ENCODE measurements at places on chromosomes 7 and 10.

- no peak for DNase-seq
Observed at GRCh38 chr10:84596585-84596984, 268.2 kb downstream of the CCSER2 start.

DNA sequence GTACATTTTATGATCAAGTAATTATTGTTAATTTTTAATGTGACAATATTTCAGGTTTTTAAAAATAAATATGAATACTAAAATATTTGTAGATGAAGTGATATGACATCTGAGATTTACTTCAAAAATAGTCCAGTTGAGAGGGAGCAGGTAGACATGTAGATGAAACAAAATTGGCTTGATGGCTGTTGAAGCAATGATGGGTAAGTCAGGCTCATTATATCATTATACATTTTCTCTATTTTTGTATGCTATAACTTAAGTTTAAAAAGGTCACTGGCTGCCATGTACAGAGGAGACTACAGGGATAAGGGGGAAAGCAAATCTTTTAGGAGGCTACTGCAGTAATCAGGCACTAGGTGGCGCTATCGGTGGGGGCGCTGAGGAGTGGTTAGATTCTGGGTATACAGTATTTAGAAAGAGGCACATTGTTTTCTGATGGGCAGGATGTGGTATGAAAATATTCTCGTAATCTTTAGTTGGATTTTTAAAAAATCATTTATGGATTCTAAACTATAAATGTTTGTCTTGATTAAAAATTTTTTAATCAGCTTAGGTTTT, 189.8 kb upstream of the IMMP2L start:
- DNase-seq, result peak; percentile 42

DNA sequence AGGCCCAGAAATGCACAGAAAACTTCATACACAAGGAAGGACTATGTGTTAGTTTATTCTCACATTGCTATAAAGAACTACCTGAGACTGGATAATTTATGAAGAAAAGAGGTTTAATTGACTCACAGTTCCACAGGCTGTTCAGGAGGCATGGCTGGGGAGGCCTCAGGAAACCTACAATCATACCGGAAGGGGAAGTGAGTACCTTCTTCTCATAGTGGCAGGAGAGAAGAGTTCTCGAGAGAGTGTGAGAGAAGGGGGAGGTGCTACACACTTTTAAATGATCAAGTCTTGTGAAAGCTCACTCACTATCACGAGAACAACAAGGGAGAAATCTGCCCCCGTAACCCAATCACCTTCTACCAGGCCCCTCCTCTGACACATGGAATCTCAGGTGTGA, 16.8 kb upstream of the RAMP3 start:
- no peak for DNase-seq

GRCh38 chr7:156999958-157000726, 10.3 kb downstream of the MNX1 start:
- no peak for DNase-seq

DNA sequence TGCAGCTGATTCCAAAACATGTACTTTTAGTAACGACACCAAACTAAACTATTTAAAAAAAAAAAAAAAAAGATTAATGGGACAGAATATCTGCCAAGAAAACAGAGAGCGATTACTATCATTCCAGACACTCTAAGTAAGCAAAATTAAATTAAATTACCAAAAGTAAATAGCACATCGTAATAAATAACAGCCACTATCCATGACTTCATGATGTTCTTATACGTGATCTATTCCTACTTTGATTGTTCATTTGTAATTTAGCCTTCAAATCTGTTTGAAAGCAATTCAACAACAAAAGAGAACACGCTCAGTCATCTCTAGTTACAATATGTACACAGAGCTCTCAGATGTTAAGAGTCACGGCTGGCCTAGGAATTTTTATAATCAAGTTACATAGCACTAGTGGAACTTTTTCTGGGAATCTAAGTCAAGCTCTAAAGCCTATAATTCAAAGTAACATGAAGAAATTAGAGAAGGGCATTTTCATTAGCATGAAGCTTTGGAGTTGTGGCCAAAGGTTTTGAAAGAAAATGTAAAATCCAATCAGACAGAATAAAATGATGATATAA, 241.7 kb upstream of the NEBL start:
- no peak for DNase-seq

- DNase-seq, result no peak
Observed at GRCh38 chr10:8006274-8006999, 48.1 kb upstream of the GATA3 start.

- no peak for DNase-seq
Observed at GRCh38 chr10:67803588-67804394, 34.2 kb downstream of the DNAJC12 start.

- DNase-seq, result no peak
Observed at GRCh38 chr7:117281562-117281961, 41.3 kb downstream of the WNT2 start.

GRCh38 chr7:137882261-137882668, 35.5 kb upstream of the DGKI start:
- DNase-seq, result no peak

- no peak for DNase-seq
Observed at GRCh38 chr10:102016416-102016815, 39.6 kb downstream of the ARMH3 start.

DNA sequence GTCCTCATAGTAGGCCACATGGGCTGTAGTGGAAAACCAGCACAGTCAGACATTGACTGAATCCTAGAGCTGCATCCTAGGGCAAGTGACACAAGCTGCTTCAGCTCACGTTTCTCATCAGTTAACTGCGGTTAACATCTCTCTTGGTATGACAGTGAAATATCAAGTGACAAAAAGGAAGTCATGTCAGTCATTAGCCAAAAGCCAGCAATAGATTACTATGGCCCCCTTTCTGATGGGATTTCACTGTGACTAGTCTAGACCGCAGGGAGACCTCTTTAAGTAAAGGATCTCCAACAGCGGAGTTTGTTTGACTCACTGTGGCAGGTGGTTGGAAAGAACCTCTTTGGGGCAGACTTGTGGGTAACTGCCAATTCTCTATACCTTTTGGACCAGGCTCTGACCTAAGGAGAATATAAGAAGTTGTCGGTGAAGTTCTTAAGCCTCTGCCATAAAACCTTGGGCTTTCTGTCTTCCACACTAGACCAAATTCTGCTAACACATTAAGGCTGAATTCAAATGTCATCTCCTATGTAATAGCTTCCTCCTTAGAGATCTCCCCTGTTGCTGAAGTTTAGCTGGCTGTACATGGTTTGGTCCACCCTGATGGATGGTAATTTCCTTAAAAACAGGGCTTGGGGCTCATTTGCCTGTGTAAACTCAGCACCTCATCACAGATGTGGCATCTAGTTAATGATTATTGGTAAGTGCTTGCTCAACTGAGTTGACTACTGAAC, 115.3 kb downstream of the SGMS1 start:
- no peak for DNase-seq

GRCh38 chr10:76558586-76558985, 1079.0 kb downstream of the KCNMA1 start:
- no peak for DNase-seq

- DNase-seq, result no peak
Observed at GRCh38 chr7:15989194-15989593, 302.7 kb upstream of the MEOX2 start.

DNA sequence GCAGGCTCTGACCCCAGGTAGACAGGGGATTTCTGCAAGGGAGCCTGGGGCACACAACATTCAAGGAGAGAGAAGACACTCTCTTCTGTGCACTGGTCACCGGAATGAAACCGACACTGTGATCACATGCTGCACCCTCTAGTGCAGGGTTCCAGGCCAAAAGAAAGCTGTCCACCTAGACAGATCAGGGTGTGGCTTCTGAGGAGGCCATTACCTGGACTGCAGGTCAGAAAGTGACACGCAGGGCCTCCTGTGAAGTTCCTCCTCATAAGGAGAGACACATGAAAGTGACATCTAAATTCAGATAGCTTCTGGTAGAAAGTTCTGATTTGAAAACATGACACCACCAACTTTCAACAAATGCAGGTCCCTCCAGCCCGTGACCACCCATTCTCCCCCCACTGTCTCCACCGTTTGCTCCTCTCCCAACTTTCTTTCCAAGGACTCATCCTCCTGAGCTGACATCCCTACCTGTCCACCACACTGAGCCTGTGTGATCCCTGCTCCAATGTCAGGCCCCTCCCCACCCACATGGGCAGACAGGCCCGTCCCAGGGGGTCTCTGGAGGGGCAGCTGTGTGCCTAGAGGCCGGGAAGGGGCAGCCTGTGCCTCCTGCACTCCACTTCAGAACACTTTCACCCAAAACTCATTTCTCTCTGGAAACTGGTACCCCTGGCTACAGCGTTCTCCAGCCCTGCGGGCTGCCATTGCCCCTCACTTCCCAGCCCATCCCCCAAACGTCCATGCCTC, 198.0 kb downstream of the TNS3 start:
- no peak for DNase-seq

DNA sequence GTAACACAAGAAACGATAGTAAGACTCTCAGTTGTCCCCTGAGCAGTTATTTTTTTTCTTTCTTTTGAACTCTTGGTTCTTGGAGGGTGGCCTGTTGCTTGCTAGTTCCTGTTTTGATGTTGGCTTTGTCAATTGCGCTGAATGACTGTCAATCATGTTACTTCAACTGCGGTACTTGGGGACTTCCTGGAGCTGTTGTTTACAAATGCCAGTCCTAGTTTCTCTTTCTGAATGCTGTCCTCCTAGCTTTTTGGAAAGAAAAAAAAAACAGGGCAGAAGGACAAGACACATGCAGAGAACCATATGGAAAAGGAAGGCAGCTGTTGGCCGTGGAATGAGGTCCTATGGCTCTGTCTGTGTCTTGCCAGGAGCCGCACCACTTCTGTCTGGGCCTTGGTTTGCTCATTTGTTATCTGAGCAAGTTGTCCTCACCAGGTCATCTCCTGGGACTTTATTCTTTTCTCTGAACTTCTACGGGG, 7.0 kb upstream of the PDCD4 start:
- DNase-seq, result no peak

GRCh38 chr7:144863320-144863647, 27.4 kb upstream of the TPK1 start:
- DNase-seq, result no peak

- DNase-seq, result no peak
Observed at GRCh38 chr7:71987200-71987767, 424.9 kb downstream of the CALN1 start.

GRCh38 chr10:10589540-10590303, 427.9 kb upstream of the CELF2 start:
- peak; percentile 13 for DNase-seq

- no peak for DNase-seq
Observed at GRCh38 chr7:116708248-116708647, 36.3 kb downstream of the MET start.

DNA sequence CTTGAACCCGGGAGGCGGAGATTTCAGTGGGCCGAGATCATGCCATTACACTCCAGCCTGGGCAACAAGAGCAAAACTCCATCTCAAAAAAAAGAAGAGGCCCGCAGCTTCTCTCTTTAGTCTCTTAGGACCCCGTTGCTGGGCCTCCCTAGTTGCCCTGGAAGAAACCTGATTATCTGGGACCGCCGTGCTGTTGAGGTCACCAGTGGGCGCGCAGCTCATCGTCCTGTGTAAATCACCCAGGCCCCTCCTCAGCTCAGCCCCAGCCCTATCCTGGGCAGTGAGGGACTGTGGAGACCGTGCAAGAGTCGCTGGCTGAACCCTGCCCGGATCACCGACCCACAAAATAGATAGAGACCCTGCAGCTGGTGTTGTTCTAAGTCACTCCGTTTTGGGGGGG, 85.0 kb downstream of the UNCX start:
- no peak for DNase-seq

DNA sequence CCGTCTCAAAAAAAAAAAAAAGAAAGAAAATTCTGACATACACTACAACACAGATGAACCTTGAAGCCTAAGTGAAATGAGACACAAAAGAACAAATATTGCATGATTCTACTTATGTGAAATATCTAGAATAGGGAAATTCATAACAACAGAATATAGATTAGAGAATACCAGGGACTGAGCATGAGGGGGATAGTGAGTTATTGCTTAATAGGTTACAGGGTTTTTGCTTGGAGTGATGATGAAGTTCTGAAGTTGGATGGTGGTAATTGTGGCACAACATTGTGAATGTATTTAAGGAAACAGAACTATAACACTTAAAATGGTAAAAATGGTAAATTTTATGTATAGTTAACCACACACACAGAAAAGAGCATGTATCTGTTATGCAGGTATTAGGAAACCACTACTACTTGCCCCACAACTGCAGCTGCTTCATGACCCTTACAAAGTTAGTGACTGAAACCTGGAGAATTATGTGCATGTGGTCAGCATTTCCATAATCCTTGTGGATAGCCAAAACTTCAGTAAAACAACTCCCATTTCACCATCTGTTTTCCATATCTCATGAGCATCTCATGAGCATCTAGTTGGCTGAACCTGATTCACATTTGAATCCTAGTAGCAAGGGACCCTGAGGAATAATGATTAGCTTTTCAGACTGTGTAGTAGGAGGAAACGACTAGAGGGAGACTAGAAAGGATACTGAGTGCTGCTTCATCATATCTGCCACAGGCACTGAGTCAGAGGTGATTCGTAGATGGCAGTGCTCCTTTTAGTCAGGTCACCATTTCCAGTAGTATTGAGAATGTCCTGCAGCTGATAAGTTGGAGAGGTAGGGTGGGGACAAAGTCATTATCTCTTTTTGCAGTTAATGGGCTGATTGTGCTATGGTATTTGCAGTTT, 26.3 kb downstream of the SAMD8 start:
- no peak for DNase-seq

- DNase-seq, result no peak
Observed at GRCh38 chr10:105113666-105114065, 472.6 kb downstream of the SORCS3 start.

DNA sequence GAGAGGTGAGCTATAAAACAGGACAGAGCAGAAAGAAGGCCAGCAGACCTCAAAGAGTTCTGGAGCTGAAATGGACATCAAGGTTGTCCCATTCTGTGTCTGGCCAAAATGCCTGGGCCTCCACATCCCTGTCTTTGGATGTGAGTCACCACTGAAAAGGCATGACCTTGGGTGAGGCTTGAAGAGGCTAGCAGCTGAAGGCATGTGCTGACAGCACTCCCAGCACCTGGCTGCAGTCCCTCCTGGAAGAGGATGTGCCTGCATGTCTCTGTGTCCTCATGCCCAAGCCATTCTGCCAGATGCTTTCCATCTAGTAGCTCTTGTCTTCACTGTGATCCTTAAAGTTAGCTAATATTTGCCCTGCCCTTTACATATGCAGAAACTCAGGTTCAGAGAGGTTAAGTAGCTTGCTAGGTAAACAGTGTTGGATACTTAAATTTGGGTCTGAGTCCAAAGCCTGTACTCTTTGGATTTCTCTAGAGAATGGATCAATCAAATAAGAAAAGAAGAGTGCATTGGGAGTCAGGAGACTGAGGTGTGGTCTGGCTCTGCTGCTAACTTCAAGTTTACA, 35.8 kb downstream of the HECW1 start:
- no peak for DNase-seq

All from stimulated activated CD4-positive, alpha-beta T cell treated with anti-CD3 and anti-CD28 coated beads, Interleukin-12 subunit alpha, Interleukin-12 subunit beta, amount 100 ng/mL, for 4 hours (primary cell).